ENCODE measurements at places on chromosomes 2 and 18.

- no peak for DNase-seq
Observed at GRCh38 chr2:177611310-177611886, 218.8 kb downstream of the AGPS start.

DNA sequence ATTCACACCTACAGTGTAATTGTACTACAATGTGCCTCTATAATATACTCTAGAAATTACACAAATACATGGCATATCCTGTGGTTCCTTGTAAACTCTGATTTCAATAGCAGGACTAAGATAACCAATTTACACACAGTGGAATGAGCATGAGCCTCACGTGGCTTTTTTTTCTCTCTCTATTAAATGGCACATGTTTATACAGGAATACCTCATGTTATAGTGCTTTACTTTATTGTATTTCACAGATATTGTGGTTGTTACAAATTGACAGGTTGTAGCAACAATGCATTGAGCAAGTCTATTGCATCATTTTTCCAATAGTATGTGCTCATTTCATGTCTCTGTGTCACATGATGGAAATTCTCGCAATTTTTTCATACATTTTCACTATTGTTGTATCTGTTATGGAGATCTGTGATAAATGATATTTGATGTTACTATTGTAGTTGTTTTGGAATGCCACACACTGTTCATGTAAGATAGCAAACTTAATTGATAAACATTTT, 260.0 kb downstream of the FSIP2 start:
- DNase-seq: no peak

DNA sequence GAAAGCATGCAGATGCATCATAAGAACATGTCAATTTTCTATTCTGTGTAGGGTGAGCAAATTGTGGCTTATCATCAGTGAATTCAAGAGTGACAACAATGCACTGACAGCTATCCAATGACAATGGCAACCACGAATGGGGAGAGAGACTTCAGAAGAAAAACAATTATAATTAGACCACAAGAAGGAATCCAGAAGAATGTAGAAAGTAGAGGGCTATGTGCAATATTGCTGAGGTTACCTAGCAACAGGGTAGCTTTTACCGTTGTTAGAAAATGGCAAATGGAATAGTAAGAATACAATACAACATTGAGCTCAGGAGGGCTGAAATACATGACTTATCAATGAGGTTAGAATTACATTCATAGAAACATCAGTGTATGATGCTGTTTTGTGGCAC, 71.1 kb upstream of the SESTD1 start:
- no peak for DNase-seq

- no peak for DNase-seq
Observed at GRCh38 chr18:70036168-70036567, 88.5 kb upstream of the CD226 start.

DNA sequence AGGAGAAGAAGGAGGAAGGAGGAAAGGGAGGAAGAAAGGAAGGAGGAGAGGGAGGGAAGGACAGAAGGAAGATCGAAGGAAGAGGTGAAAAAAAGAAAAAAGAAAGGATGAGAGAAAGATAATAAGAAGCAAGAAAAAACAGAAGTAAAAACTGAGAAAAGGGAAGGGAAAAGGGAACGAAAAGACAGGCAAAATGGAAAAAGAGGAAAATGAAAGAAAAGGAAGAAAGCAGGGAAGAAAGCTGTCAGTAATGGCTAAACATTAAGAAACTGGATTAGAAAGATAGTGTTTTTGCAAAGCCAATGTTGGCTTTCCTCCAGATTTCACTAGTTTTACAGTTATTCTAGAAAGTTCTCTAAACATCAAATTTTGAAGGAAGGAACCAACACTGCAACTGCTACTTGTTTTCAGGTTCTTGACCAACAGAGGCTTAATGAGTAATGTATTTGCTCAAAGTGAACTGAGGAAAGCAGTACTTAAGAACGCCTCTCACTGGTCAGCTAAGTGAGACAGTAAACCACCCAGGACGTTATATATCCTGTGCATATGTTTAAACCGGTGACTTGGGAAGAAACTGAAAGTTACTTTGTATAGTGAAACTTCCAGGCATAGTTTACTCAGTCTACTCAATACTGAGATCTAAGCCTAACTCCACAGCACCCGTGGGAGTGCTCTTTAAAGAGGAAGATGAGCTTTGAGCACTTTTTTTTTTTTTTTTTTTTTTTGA, 286.2 kb upstream of the TRIB2 start:
- no peak for DNase-seq

DNA sequence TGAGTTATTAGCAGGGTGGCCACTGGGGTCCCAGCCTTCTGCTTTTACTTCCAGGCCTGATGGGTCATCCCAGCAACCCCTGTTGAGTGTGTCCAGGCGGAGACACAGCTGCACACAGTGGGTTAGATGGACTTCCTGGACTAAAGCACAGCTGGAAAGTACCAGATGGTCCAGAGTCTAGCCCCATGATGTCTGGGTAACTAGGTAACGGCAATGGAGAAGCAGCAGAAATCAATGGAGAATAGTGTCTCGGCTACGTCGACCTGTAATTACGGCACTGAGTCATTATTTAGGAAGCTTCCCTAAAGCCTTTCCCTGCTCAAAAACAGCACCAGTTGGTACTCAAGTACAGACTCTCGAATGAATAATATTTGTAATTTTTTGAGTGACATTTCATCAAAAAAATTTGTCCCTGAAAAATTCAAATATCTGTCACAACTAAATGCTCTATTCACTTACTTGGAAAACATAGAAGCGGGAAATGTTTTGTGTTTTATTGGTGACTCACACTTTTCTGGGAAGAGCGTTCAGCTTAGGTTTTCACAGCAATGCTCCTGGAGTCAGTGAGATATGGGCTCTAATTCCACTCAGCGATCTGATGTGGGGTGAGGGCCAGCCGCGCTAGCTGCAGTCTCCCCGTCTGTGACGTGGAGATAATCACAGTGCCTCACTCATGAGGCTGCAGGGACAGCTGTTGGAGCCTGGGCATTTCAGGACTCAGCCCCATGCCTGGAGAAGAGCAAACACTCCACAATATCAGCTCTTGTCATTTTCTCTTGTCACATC, 16.2 kb upstream of the ARL4C start:
- no peak for DNase-seq

DNA sequence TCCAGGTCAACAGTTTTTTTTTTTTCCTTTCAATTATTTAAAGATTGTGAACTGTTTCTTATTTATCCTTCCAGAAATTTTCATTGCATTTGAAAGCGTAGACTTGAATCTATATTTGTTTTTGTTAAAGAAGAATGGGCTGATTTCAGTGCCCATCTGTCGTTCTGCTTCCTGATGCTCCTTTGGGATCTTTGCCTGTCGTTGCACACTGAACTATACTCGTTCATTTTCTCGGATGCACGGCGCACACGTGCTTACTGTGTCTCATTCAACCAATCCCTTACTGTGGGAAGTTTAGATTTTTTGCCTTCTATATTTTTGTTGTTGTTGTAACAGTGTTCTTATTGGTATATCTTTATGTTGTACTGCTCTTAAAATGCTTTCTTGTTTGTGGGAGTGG, 149.7 kb downstream of the VAPA start:
- no peak for DNase-seq

DNA sequence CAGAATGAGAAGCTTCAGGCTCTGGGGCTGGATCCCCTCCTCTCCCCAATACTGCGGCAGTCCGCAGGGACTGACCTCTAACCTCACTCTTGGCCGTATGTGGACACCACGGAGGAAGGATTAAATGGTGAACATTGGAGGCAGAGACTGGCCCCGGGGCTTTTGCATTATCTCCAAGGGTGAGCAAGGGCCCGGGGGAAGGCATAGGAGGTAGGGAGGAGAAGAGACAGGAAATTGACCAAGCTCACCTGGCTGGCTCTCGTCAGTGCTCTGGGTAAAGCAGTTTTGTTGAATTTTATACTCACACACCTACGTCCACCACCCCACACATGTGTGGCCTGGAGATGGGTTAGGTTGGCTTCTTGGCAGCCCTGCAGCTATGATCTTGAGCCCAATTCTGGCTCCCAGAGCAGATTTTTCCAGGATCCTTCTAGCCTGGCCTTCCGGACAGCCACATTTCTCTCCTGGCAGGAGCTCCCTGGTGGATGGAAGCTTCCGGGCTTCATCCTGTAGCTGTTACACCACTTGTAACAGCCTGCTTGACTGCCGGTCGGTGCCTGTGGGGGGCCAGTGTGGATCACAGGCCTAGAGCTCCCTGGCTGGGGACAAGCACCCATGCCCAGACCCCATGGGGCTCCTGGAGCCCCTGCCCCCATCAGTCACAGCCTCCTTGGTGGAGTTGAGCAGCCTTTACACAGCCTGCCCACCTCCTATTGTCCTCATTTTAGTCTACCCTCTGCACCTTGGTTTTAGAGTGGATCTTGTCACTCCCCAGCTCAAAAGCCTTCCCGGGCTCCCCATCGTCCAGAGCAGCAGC, 7.6 kb downstream of the ITM2C start:
- DNase-seq: no peak

- DNase-seq: no peak
Observed at GRCh38 chr2:205352094-205352493, 330.2 kb upstream of the NRP2 start.

DNA sequence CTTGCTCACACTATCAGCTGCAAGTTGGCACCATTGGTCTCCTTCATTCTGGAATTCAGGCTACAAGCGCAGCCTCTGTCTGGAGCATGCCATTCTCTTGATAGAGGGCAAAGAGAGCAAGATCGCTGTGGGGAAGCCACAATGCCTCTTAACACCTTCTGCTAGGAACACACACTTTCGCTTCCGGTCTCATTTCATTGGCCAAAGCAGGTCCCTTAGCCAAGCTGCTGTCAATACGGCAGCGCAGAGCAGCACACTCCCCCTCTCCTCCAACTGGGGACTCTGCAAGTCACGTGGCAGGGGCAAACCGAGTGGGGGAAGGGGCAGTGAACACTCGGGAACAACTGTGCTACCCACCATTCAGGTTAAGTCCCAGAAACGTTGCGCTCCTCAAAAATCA, 98.1 kb downstream of the MMADHC start:
- no peak for DNase-seq

DNA sequence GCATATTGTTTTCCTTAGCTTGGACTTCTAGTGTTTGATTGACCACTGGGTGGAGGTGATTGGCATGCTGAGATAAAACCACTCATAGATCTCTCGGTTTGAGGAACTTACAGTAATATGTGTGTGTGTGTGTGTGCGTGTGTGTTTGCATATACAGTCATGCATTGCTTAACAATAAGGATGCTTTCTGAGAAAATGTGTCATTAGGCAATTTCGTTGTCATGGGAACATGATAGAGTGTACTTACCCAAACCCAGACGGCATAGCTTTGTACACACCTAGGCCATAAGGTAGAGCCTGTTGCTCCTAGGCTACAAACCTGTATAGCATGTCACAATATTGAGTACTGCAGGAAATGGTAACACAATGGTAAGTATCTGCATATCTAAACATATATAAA, 167.3 kb downstream of the NYAP2 start:
- no peak for DNase-seq

DNA sequence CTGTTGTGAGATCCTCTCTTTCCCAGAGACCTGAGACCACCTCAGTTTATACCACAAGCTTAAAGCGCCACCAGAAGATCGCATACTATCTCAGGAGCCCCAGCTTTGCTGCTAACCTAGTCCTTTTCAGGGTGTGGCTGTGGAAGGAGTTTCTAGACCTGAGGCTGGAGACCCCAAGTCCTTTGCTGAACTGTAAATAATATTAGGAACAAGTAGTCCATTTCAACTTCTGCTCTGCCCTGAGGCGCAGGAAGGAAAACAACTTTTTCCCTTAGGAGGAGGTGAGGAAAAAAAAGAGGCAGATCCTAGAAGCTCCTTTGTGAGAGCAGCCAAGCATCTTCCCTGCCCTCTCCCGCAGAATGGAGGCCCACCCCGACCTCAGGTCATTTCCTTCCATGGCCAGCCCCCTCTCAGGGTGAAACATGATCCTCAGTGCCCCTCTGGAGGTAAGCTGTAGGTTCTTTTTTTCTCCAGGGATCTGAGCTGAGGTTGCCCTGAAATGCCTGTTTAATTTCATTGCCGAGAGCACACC, 122.8 kb upstream of the LGALSL start:
- DNase-seq: no peak

GRCh38 chr2:100967716-100968115, 34.4 kb upstream of the RPL31 start:
- DNase-seq: no peak

DNA sequence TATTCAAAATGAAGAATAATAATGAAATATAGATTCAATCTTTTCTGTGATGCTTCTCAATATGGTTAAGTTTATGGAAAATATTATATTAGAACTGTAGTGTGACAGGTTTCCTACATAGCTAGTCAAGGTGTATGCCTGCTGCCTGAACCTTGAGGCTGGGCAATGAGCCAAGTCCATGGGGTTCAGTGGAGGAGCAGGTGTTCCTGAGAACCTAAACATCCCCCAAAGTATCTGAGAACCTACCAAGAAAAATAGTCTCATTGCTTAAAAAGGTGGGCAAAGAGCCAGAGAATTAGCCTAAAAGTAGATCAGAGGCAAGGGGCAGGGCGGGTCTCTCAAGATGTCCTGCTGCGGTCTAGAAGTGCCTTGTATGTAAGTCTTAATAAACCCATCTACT, 185.9 kb upstream of the SPHKAP start:
- no peak for DNase-seq

GRCh38 chr2:168734199-168734760, 68.2 kb upstream of the NOSTRIN start:
- DNase-seq: no peak

GRCh38 chr18:51248685-51249084, 51.2 kb upstream of the MEX3C start:
- DNase-seq: no peak

- DNase-seq: no peak
Observed at GRCh38 chr2:11920993-11921583, 174.7 kb downstream of the LPIN1 start.

All from activated CD4-positive, alpha-beta T cell treated with anti-CD3 and anti-CD28 coated beads for 1 hour (primary cell).